Fibroblast of skin of left quadriceps (primary cell): ENCODE measurements at places on chromosomes 4 and X.
A peak's percentile ranks its signal among the peaks of the same experiment; 100 is the strongest.

GRCh38 chrX:137747244-137748043 lies 181.5 kb downstream of the ZIC3 start:
- DNase-seq, result no peak

- no peak for DNase-seq
Measured at GRCh38 chr4:106854569-106855351, 181.4 kb downstream of the DKK2 start.

DNA sequence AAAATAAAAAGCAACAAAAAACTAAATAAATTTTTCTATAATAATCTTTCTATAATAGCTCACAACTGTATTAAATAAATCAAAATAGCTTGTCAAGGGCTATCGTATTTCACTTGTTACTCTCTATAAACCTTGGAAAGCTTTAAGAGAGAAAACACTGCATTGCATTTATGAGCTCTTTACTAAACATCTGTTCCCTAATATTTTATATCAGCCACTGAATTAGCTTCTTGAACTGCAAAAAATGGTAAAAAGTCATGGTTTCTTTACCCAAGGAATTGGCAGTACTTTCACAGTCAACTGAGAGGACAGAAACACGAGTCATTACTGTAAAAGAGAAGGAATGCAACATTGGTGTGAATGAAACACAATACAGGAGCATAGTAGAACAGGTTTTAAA lies 671.2 kb downstream of the PCDH18 start:
- DNase-seq, result no peak

GRCh38 chrX:72027024-72027913 lies 104.4 kb downstream of the RTL5 start:
- DNase-seq, result no peak

- DNase-seq, result no peak
Measured at GRCh38 chrX:132033166-132033565, 10.1 kb downstream of the STK26 start.

DNA sequence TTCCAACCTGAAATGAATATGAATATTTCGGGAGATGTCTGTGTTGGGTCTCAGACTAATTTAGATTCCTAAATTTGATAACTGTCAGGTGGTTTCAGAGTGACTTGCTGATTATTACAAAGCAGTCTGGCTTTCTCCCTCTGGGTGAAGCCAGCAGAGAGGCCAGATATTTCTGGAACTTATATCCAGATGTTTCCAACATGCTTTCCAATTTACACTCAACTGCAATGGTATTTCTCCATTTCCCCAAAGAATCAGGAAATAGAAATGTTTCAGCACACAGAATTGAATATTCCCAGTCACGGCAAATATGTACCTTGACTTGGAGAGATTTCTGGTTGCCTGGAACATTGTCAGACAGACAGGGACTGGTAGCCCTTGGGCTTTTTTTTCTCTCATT lies 48.5 kb upstream of the EGFL6 start:
- DNase-seq, result peak; percentile 55

- DNase-seq, result no peak
Measured at GRCh38 chr4:138959097-138959815, 56.3 kb upstream of the NOCT start.

DNA sequence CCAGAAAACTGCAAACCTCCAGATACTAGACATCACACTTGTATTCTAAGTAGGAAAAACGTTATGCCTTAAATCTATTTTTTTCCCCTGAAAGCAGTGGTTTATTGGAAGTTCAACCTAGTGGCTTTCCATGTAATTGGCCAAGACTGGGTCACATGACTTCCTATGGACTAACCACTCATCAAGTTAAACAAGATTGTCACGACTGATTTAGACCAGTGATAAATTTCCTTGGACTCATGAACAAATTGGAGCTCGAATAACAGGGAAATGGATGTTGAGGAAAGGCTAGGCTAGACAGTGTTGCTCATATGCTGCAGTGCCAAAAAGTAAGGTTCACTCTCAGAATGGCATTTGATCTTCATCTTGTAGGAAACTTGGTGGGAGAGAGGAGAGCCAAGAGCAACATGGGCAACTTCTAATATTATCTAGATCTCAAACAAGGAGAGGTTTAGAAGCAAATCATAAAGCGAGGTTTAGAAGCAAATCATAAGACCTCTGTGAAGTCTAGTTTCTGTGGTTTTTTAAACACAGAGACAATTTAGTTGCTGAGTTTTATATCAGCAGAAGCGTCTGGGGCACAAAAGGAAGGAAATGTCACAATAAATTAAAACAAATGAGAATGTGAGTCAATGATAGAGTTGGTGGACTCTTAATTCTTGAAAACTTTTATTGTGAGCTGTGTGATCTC lies 165.6 kb upstream of the BOD1L1 start:
- no peak for DNase-seq

DNA sequence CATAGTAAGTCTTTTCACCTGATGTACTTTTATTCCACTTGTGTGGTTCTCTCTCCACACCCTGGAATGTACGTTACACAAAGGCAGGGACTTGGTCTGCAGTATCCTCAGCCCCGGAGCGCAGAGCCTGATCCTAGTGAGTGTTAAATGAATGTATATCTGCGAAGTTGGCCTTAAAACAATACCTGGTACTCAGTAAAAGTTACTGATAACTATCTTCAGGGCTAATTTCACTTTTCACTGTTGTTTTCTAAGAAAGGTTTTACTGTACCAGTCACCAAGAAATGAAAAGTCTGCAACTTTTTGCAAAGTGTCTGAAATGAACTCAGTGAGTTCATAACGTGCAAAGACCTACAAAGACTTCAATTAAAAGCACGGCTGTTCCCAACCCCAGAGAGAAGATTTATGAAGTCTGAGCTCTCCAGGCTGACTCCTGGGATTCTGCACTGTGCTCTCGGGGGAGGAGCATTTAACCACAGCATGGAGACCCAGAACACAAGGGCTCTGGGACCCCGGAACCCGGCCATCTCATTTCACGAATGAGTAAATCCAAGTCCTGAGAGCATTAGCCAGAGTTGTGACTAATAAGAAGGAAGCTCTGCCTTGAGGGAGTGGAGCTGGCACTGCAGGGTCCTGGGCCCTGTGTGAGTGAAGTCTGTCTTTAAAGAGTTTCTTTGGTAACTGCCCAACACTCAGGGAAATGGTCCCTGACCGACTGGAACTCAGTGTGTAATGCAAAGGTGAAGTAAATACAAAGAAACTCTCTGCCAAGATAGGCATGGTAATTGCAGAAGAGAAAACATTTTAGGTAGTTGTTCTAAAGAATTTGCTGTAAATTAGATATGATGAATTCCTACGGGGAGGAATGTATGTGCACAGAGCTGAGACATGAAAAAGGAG lies 165.8 kb downstream of the NSUN7 start:
- no peak for DNase-seq
